CD8-positive, alpha-beta memory T cell (primary cell): ENCODE measurements at places on chromosomes 3 and 15. TPM values are rescaled to one million over a fixed set of nuclear protein-coding genes. Genes with fewer than 3 reads are reported as not detected.

SLC25A20 gene
- total RNA-seq, result 29.1 TPM

RPSA gene
- total RNA-seq, result 2,459 TPM

TMC3 gene
- total RNA-seq, result not detected

TM6SF1 gene
- total RNA-seq, result 0.55 TPM

CGNL1 gene
- not detected for total RNA-seq

GOLGA8J gene
- total RNA-seq, result 0.11 TPM

GRCh38 chr3:129063841-129064482, 3.4 kb downstream of the GP9 start:
- H3K4me3 ChIP-seq, result no peak overlapping the region
- no peak for DNase-seq
- no peak overlapping the region for H3K27ac ChIP-seq

- no peak overlapping the region for H3K27ac ChIP-seq
- no peaks in the 10 kb centered on the region for H3K36me3 ChIP-seq
- no peaks in the 10 kb centered on the region for H3K4me1 ChIP-seq
- no peak for DNase-seq
- H3K4me3 ChIP-seq, result no peak overlapping the region
- H3K27me3 ChIP-seq, result no peaks in the 10 kb centered on the region
These were observed 16.6 kb downstream of the ST3GAL6 start for GRCh38 chr3:98779541-98780335.

DNA sequence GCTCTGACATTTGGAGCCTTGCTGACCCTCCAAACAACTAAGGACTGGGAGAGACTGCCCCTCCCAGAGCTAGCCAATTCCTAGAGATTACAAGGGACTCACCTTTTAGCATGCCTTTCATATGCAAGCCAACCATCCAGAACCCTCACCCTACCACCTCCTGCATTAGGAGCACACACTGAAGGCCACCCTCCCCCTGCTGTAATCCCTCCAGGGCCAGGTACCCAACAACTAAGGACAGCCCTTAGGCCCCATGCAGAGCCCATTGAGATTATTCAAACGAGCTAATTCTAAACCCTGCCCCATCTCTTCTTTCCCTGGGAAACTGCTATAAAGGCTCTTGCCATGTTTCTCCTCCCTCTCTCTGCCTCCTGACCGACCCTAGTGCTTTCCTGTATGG, 352.6 kb downstream of the ERC2 start:
- no peaks in the 10 kb centered on the region for H3K4me1 ChIP-seq
- DNase-seq, result no peak
- H3K36me3 ChIP-seq, result no peaks in the 10 kb centered on the region
- no peak overlapping the region for H3K4me3 ChIP-seq

GRCh38 chr3:192042116-192042515, 581.2 kb downstream of the PYDC2 start:
- H3K4me1 ChIP-seq, result no peaks in the 10 kb centered on the region
- DNase-seq, result no peak

- no peaks in the 10 kb centered on the region for H3K27me3 ChIP-seq
- no peaks in the 10 kb centered on the region for H3K36me3 ChIP-seq
- no peak overlapping the region for H3K27ac ChIP-seq
- no peak for DNase-seq
- peaks cover 7% of the 10 kb centered on the region for H3K4me1 ChIP-seq
These were observed 357.6 kb upstream of the CFAP20DC start for GRCh38 chr3:59407425-59407824.

GRCh38 chr3:174170248-174170647, 688.9 kb upstream of the NAALADL2 start:
- H3K4me1 ChIP-seq, result no peaks in the 10 kb centered on the region
- DNase-seq, result no peak
- H3K27me3 ChIP-seq, result no peaks in the 10 kb centered on the region
- no peaks in the 10 kb centered on the region for H3K36me3 ChIP-seq
- no peak overlapping the region for H3K4me3 ChIP-seq

GRCh38 chr3:148643389-148643840, 54.3 kb upstream of the AGTR1 start:
- no peak overlapping the region for H3K27ac ChIP-seq
- no peak for DNase-seq
- H3K4me1 ChIP-seq, result no peaks in the 10 kb centered on the region
- no peaks in the 10 kb centered on the region for H3K36me3 ChIP-seq

DNA sequence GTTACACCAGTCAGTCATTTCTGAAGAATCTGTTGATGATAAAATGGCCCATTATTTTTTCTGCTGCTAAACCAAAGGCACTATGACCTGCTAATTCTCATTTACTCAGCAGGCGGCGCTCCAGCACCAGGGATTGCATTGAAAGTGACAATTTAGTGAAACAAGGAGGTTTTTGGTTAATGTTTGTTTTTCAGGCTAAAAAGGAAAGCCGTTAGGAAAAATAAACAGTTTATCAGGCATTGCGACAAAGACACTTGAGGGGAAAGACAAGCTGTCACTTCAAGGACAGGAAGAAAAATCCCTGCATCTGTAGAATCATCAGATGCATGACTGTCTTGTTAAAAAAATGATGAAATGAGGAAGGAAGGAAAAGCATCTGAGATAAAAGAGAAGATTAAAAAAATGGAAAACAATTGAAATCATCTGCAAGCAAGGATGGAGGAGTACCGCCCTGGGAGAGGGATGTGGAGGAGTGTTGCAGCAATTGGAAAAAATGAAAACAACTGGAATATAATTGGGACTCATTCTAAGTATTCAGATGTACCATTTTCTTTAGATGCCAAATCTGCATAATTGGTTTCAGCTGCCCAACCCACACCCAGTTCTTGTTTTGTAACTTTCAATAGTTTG, 54.0 kb downstream of the NR1D2 start:
- no peaks in the 10 kb centered on the region for H3K36me3 ChIP-seq
- H3K27me3 ChIP-seq, result peaks cover 5% of the 10 kb centered on the region
- no peaks in the 10 kb centered on the region for H3K4me1 ChIP-seq
- DNase-seq, result peak; percentile 31
- H3K4me3 ChIP-seq, result no peak overlapping the region

DNA sequence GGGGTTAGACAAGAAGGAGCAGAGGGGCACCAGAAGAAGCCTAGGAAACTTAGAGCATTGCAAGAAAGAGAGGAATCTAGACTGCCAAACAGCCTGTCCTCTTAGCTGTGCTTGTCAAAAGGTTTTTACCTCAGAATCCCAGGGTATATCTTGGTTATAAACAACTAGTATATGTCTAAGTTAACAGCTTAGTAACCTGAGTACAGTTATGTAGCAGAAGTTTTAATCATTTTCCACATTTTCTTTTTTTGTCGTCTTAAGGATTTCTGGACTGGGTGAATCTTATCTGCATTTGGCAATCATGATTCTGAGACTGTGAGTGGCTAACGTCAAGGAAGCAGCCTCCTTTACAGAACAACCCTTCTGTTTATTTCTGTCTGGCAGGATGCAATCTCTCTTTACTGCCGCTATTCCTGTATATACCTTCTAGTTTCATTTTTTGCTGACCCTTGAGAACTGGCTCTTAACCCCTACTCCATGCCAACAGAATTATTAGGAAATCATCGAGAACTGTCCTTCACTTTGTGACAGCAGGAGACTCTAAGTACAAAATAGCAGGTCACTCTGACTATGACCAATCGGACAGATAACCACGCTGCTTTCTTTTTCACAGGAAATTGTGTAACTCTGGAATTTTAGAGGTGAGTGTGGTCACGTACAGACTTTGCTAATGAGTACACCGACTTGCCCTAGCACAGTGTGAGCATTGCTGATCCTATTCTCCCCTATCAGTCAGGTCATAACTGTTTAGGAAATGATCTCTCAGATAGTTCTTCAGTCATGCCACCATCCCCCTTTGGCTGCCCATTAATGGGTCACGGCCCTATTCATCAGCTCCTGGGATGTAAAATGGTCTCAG, 3.3 kb upstream of the CP start:
- peak overlapping the region; percentile 53 for H3K27ac ChIP-seq
- H3K4me1 ChIP-seq, result peaks cover 13% of the 10 kb centered on the region
- peak overlapping the region; percentile 54 for H3K4me3 ChIP-seq
- no peak for DNase-seq

DNA sequence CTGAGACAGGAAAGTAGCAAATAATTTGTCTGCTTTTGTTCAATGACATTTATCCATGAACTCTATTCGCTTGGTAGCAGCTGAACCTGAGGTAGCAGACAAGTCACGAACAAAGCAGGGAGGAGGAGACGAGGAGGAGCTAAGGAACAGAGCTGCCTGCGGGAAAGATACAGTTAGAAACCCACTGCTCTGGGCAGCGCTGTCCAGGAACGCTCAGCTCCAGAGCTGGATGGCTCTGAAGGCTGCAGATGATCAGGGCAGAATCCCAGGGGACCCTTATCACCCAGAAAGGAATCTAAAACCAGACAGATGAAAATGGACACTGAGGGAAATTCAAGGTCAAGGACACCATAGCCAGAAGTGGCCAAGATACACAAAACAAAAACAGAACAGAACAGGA, 257.8 kb downstream of the CD47 start:
- no peak overlapping the region for H3K27ac ChIP-seq
- H3K27me3 ChIP-seq, result no peaks in the 10 kb centered on the region
- H3K36me3 ChIP-seq, result no peaks in the 10 kb centered on the region
- no peaks in the 10 kb centered on the region for H3K4me1 ChIP-seq
- no peak overlapping the region for H3K4me3 ChIP-seq

DNA sequence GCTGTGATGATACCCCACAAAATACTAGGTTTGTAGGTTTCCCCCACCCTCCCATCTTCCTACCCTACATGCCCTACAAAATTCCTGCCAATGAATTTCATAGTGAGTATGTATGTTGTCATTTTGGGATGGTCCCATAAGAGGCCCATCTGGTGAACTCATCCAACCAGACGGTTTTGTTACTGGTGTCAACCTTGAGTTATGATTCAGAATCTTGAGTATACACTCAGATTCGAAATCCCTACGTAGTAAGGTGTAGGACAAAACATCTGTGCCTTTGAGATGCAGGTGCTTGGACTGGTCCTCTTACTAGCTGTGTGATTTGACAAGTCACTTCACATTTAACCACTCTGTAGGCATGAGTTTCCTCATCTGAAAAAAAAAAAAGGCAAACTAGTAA, 3.6 kb downstream of the SIAH2 start:
- no peaks in the 10 kb centered on the region for H3K36me3 ChIP-seq
- DNase-seq, result no peak
- no peaks in the 10 kb centered on the region for H3K27me3 ChIP-seq
- peaks cover 28% of the 10 kb centered on the region for H3K4me1 ChIP-seq

- no peak overlapping the region for H3K27ac ChIP-seq
- no peaks in the 10 kb centered on the region for H3K4me1 ChIP-seq
- DNase-seq, result no peak
- H3K27me3 ChIP-seq, result no peaks in the 10 kb centered on the region
- H3K4me3 ChIP-seq, result no peak overlapping the region
These were observed 22.5 kb downstream of the ALS2CL start for GRCh38 chr3:46670891-46671427.
